Heart right ventricle (tissue), 16 donors: ENCODE measurements at places on chromosomes 1 and 21.
A peak's percentile ranks its signal among the peaks of the same experiment; 100 is the strongest.

DNA sequence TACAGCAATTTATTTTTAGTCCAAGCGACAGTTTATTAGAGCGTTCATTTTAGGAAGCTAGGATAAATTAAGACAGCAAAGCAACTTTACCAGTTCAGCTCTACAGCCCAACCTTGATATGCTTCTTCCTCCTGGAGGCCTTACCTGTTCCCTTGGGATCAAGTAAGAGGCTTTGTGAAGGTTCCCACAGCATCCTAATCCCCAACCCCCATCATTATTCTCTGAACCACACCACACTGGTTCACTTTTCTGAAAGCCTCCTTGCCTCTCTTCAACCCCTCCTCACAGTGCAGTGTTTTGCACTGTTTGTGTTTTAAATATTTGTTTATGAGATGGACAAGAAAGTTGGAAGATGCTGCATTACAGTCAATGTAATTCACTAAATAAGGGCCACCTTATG is 126.3 kb upstream of the CXADR start:
- DNase-seq, result no peak

- no peak for DNase-seq
Observed at GRCh38 chr1:195195423-195196057, 1412.7 kb downstream of the KCNT2 start.

DNA sequence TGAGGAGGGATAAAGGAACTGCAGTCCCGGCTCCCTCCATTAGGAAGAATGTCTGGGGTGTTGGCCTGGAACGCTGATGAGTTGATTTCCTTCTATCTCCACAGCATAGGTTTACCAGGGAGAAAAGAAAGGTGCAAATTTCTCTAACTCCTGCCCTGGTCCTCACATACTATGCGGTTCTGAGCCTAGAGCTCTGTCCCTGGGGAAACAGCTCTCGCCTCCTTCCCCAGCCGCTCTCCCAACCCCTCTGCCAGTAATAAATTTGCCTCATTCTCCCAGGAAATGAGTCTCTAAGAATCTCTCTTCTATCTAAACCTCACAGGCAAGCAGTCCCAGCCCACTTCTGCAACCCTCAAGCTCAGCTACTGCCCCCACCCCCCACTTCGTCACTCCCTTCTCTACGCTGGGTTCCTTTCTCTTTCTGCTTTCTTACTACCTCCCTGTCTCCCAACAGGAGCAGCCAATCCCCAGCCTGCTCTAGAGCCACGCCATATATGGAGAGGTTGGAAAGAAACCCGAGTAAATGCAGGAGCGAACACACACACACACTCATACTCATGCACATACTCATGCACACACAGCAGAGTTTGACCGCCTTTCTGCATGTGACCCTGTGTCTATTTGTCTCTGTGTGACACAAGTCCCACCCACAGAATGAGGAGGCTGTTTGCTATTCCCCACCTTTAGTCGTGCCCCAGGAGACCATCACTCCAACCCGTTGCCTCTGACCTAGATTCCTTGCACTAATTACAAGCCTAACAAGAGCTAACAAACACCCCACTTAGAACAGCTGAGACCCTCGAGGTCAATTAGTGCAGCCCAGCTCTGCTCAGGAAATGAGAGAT is 13.4 kb downstream of the PLEKHO1 start:
- DNase-seq, result peak; percentile 90

DNA sequence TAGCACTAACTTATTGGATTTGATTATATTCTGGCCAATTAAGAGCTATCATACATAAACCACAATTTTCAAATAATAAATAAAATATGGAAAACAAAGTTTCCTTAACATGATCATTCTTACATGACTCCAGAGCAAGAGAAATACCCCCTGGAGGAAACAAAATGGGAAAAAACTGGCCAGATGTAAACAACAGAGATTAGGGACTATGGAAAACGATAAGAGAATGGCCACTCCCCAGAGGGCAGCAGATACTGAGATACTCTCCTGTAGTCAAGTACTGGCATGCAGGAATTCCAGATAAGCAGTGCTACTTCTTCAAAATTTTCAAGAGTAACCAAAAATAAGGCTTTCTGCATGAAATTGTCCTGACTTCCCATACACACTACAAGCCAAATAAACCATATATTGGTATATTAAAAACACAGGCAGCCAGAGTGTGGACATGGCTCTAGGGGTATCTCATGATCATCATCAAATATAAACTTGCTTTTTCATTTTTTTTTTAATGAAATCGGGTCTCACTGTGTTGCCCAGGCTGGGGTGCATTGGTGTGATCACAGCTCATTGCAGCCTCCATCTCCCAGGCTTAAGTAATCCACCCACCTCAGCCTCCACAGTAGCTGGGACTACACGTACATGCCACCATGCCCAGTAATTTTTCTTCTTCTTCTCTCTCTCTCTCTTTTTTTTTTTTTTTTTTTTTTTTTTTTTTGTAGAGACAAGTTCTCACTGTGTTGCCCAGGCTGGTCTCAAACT is 118.5 kb downstream of the EIF4G3 start:
- DNase-seq, result no peak

- DNase-seq, result peak; percentile 55
Observed at GRCh38 chr1:159188375-159188788, 16.3 kb upstream of the ACKR1 start.

DNA sequence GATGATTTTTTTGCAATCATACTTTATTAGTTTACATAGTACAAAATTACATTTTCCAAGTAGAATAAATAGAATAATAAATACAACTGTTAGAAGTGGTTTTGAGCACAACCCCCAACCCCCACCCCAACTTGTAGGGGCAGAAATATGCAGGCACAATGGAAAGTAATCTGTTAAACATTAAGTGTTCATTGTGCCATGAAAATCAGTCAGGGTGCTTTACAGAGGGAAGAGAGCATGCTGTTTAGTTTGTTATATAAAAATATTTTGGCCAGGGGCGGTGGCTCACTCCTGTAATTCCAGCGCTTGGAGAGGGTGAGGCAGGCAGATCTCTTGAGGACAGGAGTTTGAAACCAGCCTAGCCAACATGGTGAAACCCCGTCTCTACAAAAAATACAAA is 2.6 kb downstream of the OR10T2 start:
- no peak for DNase-seq

- DNase-seq, result no peak
Observed at GRCh38 chr1:177687544-177687943, 282.3 kb downstream of the SEC16B start.

DNA sequence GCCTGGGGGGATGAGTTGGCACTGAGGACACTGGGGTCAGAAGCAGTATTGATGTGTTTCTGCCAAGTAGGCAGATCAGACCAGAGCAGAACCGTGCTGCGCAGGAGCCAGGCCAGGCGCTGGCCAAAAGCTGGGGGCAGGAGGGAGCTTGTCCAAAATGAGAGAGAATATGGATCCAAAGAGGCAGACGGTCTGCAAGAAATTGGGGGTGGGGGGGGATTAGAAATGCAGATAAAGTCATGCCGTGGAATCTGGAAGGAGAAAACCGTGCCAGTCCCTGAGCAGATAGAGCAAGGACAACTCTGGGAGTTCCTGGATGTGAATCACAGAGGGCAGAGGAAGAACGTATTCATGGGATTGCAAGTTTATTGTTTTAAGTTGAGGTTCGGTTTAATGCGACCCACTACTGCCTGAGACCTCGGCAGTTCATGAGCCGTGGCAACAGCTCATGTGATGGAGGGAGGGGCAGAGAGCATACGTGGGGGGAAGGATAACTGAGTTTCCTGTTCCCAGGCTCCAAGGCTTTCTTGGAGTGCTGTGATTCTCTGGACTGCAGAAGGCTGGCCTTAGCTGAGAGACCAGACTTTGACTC is 224.0 kb downstream of the FGGY start:
- DNase-seq, result peak; percentile 38

GRCh38 chr1:156510709-156511108 is 10.1 kb upstream of the MEF2D start:
- DNase-seq, result peak; percentile 82
